Activated CD8-positive, alpha-beta memory T cell treated with anti-CD3 and anti-CD28 coated beads, Interleukin-2, amount 50 U/mL, for 4 hours (primary cell): ENCODE measurements at places on chromosomes 11 and 22.
A peak's percentile ranks its signal among the peaks of the same experiment; 100 is the strongest.

DNA sequence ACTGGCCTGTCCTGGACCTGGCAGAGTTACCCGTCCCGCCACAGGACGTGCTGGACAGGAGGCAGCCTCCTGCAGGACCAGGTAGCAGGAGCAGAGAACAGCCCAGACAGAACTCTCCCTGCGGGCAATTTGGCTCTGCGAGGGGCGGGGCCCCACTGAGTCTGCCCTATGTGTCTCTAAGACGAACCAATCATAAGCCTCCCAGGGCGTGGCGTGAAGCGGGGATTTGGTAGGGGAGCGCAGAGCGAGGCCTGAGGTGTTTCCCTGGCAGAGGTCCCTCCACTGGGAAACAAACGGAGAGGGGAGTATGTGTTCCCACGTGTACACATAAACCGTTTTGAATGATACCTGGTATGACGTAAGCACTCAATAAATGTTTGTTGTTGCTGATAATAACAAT is 7.4 kb downstream of the CD82 start:
- DNase-seq: no peak

GRCh38 chr11:47148270-47148669 is 28.4 kb downstream of the ARFGAP2 start:
- DNase-seq: no peak

DNA sequence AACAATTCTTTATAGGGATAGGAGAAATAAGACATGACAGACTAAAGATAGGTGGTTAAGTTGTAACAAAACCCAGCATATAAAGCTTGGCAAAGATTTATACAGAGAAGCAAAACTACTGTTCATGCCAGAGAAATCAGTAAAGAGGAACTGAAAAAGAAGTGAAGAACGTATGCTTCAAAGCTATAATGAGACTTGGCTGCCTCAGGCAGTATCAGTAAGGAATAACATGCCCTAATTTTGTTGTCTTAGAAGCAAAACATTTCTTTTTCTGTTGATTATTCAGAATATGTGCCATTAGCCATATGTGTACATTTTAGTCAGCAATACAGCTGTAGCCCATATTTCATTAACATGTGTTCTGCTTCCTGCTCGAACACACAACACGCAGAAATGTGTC is 403.2 kb downstream of the NELL1 start:
- DNase-seq: no peak

DNA sequence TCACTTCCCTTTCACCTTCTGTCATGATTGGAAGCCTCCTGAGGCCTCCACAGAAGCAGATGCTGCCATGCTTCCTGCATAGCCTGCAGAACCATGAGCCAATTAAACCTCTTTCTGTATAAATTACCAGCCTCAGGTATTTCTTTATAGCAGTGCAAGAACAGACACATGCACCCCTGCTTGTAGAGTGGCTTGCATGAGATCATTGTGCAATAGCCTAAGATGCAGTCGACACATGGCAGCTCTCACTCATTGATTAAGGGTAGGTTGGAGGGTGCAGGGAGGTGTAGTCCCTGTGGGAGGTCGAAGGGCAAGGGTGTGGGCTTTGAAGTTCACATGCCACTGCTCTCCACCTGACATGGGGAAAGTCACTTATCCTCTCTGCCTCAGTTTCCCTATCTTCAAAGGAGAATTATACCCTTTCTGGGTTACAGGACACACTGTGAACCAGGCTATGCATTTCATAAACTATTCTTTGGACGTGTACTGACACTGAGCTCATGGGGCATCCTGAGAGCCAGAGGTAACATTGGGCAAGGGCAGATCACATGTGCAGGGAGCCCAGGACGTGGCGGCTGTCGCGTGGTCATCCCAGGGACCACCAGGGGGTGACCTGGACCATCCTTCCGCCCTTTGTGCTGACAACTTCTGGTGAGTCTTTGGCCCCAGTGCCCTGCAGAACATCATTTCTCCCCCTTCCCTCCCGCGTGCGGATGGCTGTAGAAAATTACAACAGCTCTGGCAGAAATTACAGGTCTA is 69.2 kb upstream of the SHANK2 start:
- peak; percentile 3 for DNase-seq

DNA sequence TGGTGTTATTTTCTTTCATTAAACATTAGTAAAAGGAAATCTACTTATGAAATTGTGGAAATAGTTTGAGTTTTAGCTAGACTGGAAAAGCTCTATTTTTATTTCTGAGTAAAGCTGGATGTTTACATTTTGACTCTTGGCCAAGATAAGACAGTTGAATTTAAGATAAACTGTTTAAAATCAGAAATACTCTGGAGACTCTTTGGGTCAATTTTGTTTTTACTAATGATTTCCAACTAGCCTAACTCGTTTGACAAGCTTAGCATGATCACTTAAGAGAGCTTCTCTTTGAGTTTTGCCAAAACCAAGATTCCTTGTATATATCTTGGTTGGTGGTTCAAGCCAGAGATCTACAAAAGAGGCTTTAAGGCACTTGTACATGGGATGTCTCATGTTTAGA is 724.8 kb upstream of the LUZP2 start:
- no peak for DNase-seq

GRCh38 chr22:33697640-33698039 is 222.6 kb downstream of the LARGE1 start:
- DNase-seq: no peak

GRCh38 chr22:43827003-43827735 is 15.1 kb upstream of the EFCAB6 start:
- DNase-seq: no peak

GRCh38 chr11:12051287-12051662 is 42.8 kb upstream of the DKK3 start:
- no peak for DNase-seq

DNA sequence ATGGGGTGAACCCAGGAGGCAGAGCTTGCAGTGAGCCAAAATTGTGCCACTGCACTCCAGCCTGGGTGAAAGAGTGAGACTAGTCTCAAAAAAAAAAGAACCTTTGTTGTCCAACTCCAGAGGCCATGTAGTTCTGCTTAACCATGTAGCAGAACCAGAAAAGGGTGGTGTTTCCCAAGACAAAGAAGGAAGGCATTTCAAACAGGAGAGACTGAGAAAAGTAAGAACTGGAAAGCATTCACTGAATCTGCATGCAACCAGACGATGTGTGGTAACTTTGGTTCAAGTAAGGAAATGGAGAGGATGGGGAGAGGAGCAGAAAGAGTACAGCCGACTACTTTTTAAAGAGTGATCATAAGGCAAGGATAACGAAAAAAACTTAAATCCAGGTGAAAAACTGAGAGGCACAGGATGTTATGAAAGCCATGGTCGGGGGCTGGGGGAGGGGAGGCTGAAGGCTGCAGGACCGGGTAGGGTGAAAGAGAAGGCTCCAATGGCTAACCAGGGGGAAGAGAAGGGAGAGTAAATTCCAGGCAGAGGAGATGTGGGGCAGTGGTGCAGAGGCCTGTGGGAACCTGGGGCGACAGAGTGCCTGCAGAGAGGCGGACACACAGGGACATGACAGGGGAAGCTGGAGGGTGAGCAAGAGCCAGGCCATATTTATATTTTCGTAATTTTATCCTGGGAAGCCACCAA is 48.8 kb downstream of the MAPK1 start:
- no peak for DNase-seq

DNA sequence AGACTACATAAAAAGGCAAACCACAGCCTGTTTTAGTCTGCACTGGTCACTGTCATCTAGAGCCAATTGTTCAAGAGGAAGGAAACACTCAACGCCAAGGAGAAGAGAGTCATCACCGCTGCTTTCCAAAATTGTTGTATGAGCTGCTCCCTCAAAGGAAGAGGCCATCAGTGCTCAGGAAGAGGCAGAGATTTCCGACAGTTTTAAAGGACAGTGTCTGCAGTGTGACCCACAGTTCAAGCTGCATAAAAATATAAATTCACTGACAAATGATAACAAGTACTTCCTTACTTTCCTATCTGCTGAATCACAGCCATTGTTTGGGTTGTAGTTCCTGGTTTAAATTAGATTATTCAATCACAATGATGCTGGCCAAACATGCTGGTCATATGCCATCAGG is 16.4 kb downstream of the PRCP start:
- DNase-seq: no peak
